ENCODE measurements at places on chromosomes 2 and 18. TPM values are rescaled to one million over a fixed set of nuclear protein-coding genes. Genes with fewer than 3 reads are reported as not detected.

DNAJC5G gene
- not detected for total RNA-seq

GREB1L gene
- total RNA-seq: 8.9 TPM

ZNF892 gene
- 6.9 TPM for total RNA-seq

LAMA1 gene
- total RNA-seq: 10.2 TPM

INHA gene
- 0.73 TPM for total RNA-seq

SNORC gene
- 9.2 TPM for total RNA-seq

C1QL2 gene
- 0.15 TPM for total RNA-seq

ALPG gene
- not detected for total RNA-seq

LRRTM4 gene
- not detected for total RNA-seq

REG1B gene
- not detected for total RNA-seq

TNFRSF11A gene
- total RNA-seq: 4.6 TPM

STPG4 gene
- total RNA-seq: not detected

HOXD8 gene
- 36.1 TPM for total RNA-seq

GRCh38 chr2:173090973-173091660 lies 15.5 kb downstream of the MAP3K20 start:
- H3K4me1 ChIP-seq: peaks cover 4% of the 10 kb centered on the region
- H3K27me3 ChIP-seq: no peaks in the 10 kb centered on the region
- DNase-seq: no peak
- no peak overlapping the region for H3K4me3 ChIP-seq
- H3K27ac ChIP-seq: peak overlapping the region; percentile 35
- H3K36me3 ChIP-seq: no peaks in the 10 kb centered on the region

- H3K4me1 ChIP-seq: no peaks in the 10 kb centered on the region
- no peak for DNase-seq
- H3K27ac ChIP-seq: no peak overlapping the region
- no peaks in the 10 kb centered on the region for H3K36me3 ChIP-seq
These were observed 86.4 kb downstream of the GFPT1 start for GRCh38 chr2:69300650-69301049.

DNA sequence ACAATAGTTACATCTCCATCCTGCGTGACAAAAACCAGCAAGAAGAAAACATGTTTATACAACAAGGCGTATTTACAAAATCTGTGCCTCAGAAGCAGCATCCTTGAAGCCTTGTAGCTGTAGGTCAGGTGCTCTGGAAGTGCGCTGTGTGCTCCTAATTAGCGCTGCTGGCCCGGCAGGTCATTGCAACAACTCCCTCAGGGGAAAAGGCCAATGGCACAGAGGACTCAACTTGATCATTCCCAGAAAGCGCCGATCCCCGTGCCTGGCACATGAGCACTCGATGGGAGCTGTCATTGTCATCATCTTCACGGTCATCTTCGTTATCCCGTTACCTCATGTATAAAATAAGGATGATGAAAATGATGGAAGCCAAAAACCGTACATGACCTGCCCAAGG lies 58.5 kb downstream of the EIPR1 start:
- no peaks in the 10 kb centered on the region for H3K36me3 ChIP-seq
- H3K27ac ChIP-seq: no peak overlapping the region

DNA sequence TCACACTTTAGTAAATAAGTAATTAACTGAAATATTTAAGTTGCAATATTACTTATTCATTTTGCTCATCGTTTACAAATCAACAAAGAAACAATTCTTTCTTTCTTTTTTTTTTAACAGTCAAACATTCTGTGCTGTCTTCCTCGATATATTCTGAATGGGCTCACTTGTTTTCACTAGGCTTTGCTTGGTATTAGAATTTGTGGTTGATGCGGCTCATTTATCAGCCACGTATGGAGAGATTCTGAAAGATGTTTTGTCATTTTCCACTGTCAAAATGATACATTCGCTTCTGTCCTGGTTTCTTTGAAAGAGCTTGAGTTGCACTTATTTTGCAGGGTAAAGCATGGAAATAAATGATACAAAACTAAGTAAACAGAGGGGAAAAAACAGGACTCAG lies 323.7 kb downstream of the LRRTM1 start:
- no peak overlapping the region for H3K4me3 ChIP-seq
- H3K36me3 ChIP-seq: no peaks in the 10 kb centered on the region
- no peak for DNase-seq

- H3K36me3 ChIP-seq: no peaks in the 10 kb centered on the region
- H3K4me3 ChIP-seq: no peak overlapping the region
- no peak for DNase-seq
- no peaks in the 10 kb centered on the region for H3K27me3 ChIP-seq
- no peaks in the 10 kb centered on the region for H3K4me1 ChIP-seq
- no peak overlapping the region for H3K27ac ChIP-seq
These were observed 284.6 kb upstream of the LRP1B start for GRCh38 chr2:142415461-142415860.

DNA sequence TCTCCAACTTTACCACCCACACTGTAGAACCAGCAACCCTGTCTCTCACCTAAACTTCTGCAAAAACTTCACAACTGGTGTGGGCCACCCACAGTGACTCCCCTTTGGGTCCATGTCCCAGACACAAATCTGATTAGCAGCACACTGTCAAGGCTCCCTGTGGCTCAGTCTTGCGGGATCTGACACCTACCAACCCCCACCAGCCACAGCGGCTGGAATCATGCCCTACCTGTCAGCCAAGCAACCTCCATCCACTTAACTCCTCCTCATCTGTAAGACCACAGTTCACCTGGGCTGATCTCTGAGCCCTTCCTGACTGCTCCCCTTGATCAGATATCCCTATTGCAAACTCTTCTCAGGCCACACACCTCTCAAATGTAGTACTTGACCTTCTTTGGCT lies 14.6 kb downstream of the TCF4 start:
- no peaks in the 10 kb centered on the region for H3K4me1 ChIP-seq
- H3K36me3 ChIP-seq: no peaks in the 10 kb centered on the region
- no peak overlapping the region for H3K4me3 ChIP-seq
- no peaks in the 10 kb centered on the region for H3K27me3 ChIP-seq
- H3K27ac ChIP-seq: no peak overlapping the region

DNA sequence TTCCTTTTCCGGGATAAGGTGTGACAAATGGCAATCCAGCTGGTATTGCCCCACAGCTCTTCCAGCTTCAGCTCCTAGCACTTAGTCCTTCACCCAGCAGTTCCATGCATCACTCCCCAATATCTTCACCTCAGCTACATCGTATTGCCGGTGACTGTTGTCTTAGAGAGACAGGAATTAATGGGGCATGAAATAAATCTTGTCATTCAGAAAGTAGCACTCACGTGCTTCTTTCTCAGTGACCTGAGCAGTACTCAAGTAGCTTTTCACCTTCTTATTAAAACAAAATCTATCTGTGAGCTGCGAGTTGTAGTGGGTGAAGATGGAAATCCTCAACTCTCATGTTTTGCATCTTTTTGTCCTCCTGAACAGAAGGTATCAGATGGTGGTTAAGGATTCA lies 72.8 kb downstream of the PTH2R start:
- H3K27me3 ChIP-seq: no peaks in the 10 kb centered on the region
- H3K4me3 ChIP-seq: no peak overlapping the region

DNA sequence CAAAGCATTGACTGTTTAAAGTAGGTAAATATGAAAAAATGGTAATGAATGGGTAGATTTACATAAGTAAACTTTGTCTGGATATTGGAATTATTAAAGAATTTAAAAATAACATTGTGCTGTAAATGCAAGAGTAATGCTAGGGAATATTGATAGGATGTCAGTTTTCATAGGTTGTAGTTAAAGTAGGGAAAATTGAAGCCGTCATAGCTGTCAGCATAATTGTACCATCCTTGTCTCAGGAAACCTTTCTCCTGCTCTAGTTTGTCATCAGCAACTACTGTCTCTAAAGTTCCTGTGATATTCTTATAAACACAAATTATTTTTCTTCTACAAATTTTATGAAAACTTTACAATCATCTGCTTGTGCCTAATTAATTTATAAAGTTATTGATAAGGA lies 10.1 kb upstream of the SPAG16 start:
- no peaks in the 10 kb centered on the region for H3K4me1 ChIP-seq
- DNase-seq: no peak
- H3K27me3 ChIP-seq: no peaks in the 10 kb centered on the region
- H3K36me3 ChIP-seq: no peaks in the 10 kb centered on the region

- H3K27ac ChIP-seq: peak overlapping the region; percentile 70
- H3K27me3 ChIP-seq: no peaks in the 10 kb centered on the region
- no peaks in the 10 kb centered on the region for H3K4me1 ChIP-seq
- H3K36me3 ChIP-seq: no peaks in the 10 kb centered on the region
- DNase-seq: peak; percentile 26
These were observed 91.9 kb upstream of the STK17B start for GRCh38 chr2:196263181-196263747.

- H3K4me1 ChIP-seq: peaks cover 10% of the 10 kb centered on the region
- no peak for DNase-seq
- H3K36me3 ChIP-seq: no peaks in the 10 kb centered on the region
- H3K27me3 ChIP-seq: no peaks in the 10 kb centered on the region
- no peak overlapping the region for H3K4me3 ChIP-seq
These were observed 6.1 kb upstream of the TMBIM1 start for GRCh38 chr2:218298314-218298875.

GRCh38 chr18:37247497-37248161 lies 318.0 kb downstream of the CELF4 start:
- no peaks in the 10 kb centered on the region for H3K4me1 ChIP-seq
- H3K27ac ChIP-seq: no peak overlapping the region
- DNase-seq: no peak
- H3K4me3 ChIP-seq: no peak overlapping the region

- no peaks in the 10 kb centered on the region for H3K4me1 ChIP-seq
- H3K27me3 ChIP-seq: no peaks in the 10 kb centered on the region
- no peak overlapping the region for H3K4me3 ChIP-seq
- no peaks in the 10 kb centered on the region for H3K36me3 ChIP-seq
- no peak for DNase-seq
- H3K27ac ChIP-seq: no peak overlapping the region
These were observed 13.5 kb downstream of the SLC30A3 start for GRCh38 chr2:27249159-27249890.

DNA sequence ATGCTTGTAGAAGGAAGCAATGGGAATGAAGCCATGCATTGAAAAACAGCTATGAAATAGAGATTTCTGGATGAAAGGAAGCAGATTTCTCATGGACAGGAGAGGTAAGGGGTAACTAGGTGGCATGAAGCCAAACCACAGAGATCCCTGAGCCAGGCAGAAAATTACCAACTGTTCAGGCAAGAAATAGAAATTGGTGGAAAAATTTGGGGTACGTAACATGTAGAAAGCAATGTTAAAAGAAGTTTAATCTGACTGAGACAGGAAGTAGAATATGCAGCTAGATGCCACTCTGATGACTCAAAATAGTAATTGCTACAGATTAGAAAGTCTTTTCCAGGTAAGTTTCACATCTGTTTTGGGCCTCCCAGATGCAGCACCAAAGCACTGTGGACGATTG lies 928.5 kb upstream of the CELF4 start:
- no peaks in the 10 kb centered on the region for H3K27me3 ChIP-seq
- H3K4me3 ChIP-seq: no peak overlapping the region
- H3K27ac ChIP-seq: no peak overlapping the region
- H3K36me3 ChIP-seq: no peaks in the 10 kb centered on the region
- H3K4me1 ChIP-seq: no peaks in the 10 kb centered on the region

- no peaks in the 10 kb centered on the region for H3K27me3 ChIP-seq
- H3K4me1 ChIP-seq: no peaks in the 10 kb centered on the region
- no peak overlapping the region for H3K4me3 ChIP-seq
- DNase-seq: no peak
These were observed 78.8 kb upstream of the KCNE4 start for GRCh38 chr2:222973237-222973636.

GRCh38 chr18:79121746-79122474 lies 52.7 kb downstream of the ATP9B start:
- H3K4me3 ChIP-seq: no peak overlapping the region
- H3K27ac ChIP-seq: no peak overlapping the region
- no peaks in the 10 kb centered on the region for H3K36me3 ChIP-seq

- no peak overlapping the region for H3K27ac ChIP-seq
- H3K4me1 ChIP-seq: no peaks in the 10 kb centered on the region
- no peaks in the 10 kb centered on the region for H3K27me3 ChIP-seq
- no peaks in the 10 kb centered on the region for H3K36me3 ChIP-seq
- H3K4me3 ChIP-seq: no peak overlapping the region
These were observed 212.3 kb downstream of the SNTG2 start for GRCh38 chr2:1162768-1163584.

GRCh38 chr2:98730707-98731040 lies 258 bp downstream of the MGAT4A start:
- peak overlapping the region; percentile 80 for H3K27ac ChIP-seq
- peak overlapping the region; percentile 98 for H3K4me3 ChIP-seq
- peaks cover 2% of the 10 kb centered on the region for H3K4me1 ChIP-seq
- peak; percentile 57 for DNase-seq

Measured in breast epithelium (tissue), 4 donors.